ENCODE measurements at places on chromosomes 11 and 22. TPM values are rescaled to one million over a fixed set of nuclear protein-coding genes. Genes with fewer than 3 reads are reported as not detected.

GRCh38 chr11:116600930-116601329, 171.9 kb downstream of the BUD13 start:
- no peaks in the 10 kb centered on the region for H3K27me3 ChIP-seq
- DNase-seq, result peak; percentile 11
- H3K4me1 ChIP-seq, result no peaks in the 10 kb centered on the region
- H3K27ac ChIP-seq, result no peak overlapping the region

DNA sequence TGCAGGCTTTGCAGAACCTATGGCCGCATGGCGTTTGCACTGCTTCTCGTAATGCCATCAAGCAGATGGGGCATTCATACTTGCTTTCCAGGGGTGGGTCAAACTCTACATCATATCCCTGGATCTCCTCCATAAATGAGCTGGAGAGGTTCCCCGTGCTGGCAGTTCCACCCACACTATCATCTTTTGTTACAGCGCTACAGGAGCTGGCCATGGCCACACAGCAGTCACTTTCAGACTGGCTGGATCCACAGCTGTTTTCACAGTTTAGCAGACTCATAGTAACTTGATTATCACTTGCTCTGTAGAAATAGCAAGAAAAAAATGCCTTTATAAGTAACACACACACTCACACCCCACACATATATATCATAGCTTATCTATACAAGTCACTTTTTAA, 8.8 kb downstream of the TRAF6 start:
- peak overlapping the region; percentile 49 for H3K27ac ChIP-seq
- DNase-seq, result no peak
- H3K36me3 ChIP-seq, result peaks cover 9% of the 10 kb centered on the region
- no peaks in the 10 kb centered on the region for H3K27me3 ChIP-seq
- no peak overlapping the region for H3K4me3 ChIP-seq
- no peaks in the 10 kb centered on the region for H3K4me1 ChIP-seq

GRCh38 chr11:14119357-14119756, 156.8 kb downstream of the SPON1 start:
- DNase-seq, result no peak
- no peak overlapping the region for H3K27ac ChIP-seq
- peaks cover 14% of the 10 kb centered on the region for H3K4me1 ChIP-seq
- no peak overlapping the region for H3K4me3 ChIP-seq
- no peaks in the 10 kb centered on the region for H3K27me3 ChIP-seq

DNA sequence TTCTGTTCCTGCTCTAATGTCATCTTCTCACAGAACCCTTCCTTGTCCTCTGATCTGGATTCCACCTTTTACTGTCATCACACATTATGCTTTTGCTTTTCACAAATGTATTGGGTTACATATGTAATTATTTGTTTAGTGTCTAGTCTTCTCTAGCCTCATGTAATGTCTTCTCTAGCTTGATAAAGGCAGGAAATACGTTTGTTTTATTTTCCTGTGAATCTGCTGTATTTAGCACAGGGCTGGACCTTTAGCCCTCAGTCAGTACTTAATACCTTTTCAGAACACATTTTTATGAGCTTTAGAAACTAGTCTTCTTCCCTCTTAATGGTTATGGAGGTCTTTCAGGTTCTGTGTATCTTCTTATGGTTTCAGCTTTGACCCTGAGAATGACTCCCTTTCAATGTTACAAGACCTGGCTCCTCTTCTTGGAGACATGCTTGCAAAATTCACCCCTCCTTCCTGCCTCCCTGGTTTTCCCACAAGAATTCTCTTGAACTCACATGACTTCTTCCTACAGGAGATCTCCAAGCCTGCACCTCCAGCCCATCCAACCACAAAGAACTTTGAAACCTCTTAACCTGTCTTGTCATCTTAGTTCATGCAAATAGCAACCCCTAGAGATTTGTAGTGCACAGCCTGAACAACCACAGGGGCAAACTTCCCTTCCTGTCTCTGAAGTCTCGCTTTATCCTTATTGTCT, 132.7 kb upstream of the DDI1 start:
- no peak overlapping the region for H3K27ac ChIP-seq
- H3K4me3 ChIP-seq, result no peak overlapping the region
- no peaks in the 10 kb centered on the region for H3K27me3 ChIP-seq
- DNase-seq, result no peak
- H3K36me3 ChIP-seq, result no peaks in the 10 kb centered on the region
- H3K4me1 ChIP-seq, result no peaks in the 10 kb centered on the region

GRCh38 chr11:128678024-128678423, 15.8 kb upstream of the FLI1 start:
- no peaks in the 10 kb centered on the region for H3K27me3 ChIP-seq
- no peak for DNase-seq
- no peak overlapping the region for H3K4me3 ChIP-seq

- peaks cover 24% of the 10 kb centered on the region for H3K36me3 ChIP-seq
- no peak for DNase-seq
- H3K27me3 ChIP-seq, result no peaks in the 10 kb centered on the region
- no peak overlapping the region for H3K27ac ChIP-seq
- H3K4me1 ChIP-seq, result no peaks in the 10 kb centered on the region
- H3K4me3 ChIP-seq, result no peak overlapping the region
Observed at GRCh38 chr22:27844256-27844655, 42.7 kb upstream of the MN1 start.

- peaks cover 4% of the 10 kb centered on the region for H3K27me3 ChIP-seq
- no peaks in the 10 kb centered on the region for H3K4me1 ChIP-seq
- H3K36me3 ChIP-seq, result no peaks in the 10 kb centered on the region
- no peak overlapping the region for H3K4me3 ChIP-seq
Observed at GRCh38 chr11:19474954-19475721, 234.4 kb upstream of the E2F8 start.

DNA sequence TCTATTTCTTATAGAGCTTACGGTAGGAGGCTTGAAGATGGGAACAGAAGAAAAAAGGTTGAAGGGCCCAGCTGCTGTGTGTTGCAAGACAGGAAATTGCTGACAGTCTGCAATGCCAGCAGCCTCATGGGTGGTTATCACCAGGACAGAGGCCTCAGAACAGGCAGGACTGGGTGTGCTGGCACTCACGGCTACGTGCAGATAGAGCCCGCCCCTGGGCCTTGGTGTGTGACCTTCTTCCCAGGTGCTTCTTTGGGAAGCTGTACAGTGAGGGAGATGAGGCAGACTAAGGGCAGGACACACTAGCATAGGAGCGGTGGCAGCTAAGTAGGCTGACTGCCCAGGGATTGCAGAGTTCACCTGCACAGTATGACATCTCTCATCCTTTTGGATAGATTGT, 12.6 kb downstream of the PRAME start:
- no peak overlapping the region for H3K4me3 ChIP-seq
- H3K27ac ChIP-seq, result no peak overlapping the region
- no peaks in the 10 kb centered on the region for H3K36me3 ChIP-seq
- H3K4me1 ChIP-seq, result no peaks in the 10 kb centered on the region
- H3K27me3 ChIP-seq, result no peaks in the 10 kb centered on the region
- DNase-seq, result no peak

DNA sequence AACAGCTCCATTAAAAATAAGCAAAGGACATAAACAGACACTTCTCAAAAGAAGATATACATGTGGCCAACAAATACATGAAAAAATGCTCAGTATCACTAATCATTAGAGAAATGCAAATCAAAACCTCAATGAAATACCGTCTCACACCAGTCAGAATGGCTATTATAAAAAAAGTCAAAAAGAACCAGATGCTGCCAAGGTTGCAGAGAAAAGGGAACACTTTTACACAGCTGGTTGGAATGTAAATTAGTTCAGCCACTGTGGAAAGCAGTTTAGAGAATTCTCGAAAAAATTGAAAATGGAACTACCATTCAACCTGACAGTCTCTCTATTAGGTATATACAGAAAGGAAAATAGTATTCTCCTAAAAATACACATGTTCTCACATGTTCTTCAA, 102.4 kb upstream of the FIBIN start:
- no peak overlapping the region for H3K27ac ChIP-seq
- no peak for DNase-seq
- H3K4me3 ChIP-seq, result no peak overlapping the region
- H3K4me1 ChIP-seq, result no peaks in the 10 kb centered on the region
- H3K36me3 ChIP-seq, result no peaks in the 10 kb centered on the region

DNA sequence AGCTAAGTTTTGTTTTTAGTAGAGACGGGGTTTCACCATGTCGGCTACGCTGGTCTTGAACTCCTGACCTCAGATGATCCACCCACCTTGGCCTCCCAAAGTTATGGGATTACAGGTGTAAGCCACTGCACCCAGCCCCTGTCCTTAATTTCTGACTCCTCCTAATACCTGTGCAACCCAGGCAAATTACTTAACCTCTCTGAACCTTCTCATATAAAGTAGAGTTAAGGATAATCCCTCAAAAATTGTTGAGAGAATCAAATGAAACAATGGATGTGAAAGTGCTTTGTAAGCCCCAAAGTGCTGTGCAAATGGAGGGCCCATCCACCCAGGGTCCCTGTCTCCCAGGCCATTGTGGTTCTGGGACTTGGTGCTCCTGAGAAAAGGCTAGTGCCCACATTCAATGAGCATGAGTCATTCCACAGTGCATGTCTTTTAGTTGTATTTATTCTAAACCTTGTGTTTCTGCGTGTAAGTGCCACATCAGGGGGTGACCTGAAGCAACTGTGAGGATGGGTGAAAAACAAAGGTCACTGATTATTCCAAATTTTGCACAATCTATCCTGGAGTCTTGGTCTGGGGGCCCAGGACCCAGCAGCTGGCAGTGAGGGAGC, 61.4 kb upstream of the PTPRJ start:
- H3K27ac ChIP-seq, result peak overlapping the region; percentile 70
- H3K36me3 ChIP-seq, result no peaks in the 10 kb centered on the region
- H3K4me1 ChIP-seq, result peaks cover 28% of the 10 kb centered on the region
- no peak overlapping the region for H3K4me3 ChIP-seq
- no peak for DNase-seq
- H3K27me3 ChIP-seq, result no peaks in the 10 kb centered on the region

GRCh38 chr11:24754406-24754805, 257.6 kb downstream of the LUZP2 start:
- H3K4me3 ChIP-seq, result no peak overlapping the region
- no peaks in the 10 kb centered on the region for H3K4me1 ChIP-seq
- H3K27ac ChIP-seq, result no peak overlapping the region
- DNase-seq, result no peak
- H3K27me3 ChIP-seq, result no peaks in the 10 kb centered on the region

GRCh38 chr11:29780756-29781155, 236.1 kb downstream of the KCNA4 start:
- no peak overlapping the region for H3K27ac ChIP-seq
- DNase-seq, result no peak
- H3K36me3 ChIP-seq, result no peaks in the 10 kb centered on the region
- H3K27me3 ChIP-seq, result no peaks in the 10 kb centered on the region

DNA sequence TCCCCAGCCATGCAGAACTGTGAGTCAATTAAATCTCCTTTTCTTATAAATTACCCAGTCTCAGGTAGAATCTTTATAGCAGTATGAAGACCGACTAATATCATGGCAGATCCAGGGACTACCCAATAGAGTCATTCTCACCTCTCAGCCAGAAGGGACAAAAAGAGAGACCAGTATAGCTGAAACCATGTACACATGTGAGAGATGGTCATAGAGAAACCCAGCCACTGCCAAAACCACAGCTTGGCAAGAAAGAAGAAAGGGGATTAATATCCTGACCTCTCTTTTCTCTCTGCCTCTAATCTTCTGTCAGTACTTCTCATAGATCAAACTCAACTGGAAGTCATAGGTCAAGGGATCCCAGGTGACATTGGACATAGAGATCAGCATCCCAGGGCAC, 109.8 kb downstream of the CCDC34 start:
- no peak overlapping the region for H3K27ac ChIP-seq
- no peaks in the 10 kb centered on the region for H3K36me3 ChIP-seq
- no peak overlapping the region for H3K4me3 ChIP-seq
- no peak for DNase-seq
- H3K27me3 ChIP-seq, result no peaks in the 10 kb centered on the region

DNA sequence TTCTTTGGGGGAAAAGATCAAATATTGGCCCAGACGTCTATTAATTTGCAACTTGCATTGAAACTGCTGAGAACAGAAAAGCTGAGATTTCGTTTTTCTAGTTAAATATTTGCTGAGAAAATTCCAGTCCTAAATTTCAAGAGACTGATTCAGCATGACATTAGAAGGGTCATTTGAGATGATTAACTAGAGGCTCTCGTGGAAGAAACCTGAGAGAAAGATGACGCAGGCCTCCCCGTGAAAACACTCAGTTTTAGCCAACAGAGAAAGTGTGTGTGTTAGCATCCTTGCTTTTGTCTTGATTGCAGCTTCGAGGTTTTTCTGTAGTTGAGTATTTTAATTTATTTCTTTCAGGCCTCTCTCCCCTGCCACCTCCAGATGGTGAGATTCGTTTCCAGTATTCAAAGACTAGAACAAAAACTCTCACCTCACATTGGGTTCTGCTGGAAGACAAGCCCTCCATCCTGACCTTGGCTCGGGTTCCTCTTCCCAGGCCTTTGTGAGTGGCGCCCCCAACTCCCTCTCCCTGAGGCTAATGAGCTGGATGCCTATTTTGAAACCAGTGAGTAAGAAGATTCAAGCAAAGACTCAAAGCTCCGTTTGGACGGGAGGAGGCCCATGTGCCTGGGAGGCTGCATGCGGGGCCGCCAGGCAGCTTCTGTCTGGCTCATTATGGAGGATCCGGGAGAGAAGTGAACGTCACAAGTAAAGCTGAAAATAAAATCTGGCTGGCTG, 52.4 kb downstream of the CELSR1 start:
- no peak overlapping the region for H3K4me3 ChIP-seq
- no peaks in the 10 kb centered on the region for H3K4me1 ChIP-seq
- no peak for DNase-seq
- H3K36me3 ChIP-seq, result no peaks in the 10 kb centered on the region
- no peak overlapping the region for H3K27ac ChIP-seq
- no peaks in the 10 kb centered on the region for H3K27me3 ChIP-seq

DNA sequence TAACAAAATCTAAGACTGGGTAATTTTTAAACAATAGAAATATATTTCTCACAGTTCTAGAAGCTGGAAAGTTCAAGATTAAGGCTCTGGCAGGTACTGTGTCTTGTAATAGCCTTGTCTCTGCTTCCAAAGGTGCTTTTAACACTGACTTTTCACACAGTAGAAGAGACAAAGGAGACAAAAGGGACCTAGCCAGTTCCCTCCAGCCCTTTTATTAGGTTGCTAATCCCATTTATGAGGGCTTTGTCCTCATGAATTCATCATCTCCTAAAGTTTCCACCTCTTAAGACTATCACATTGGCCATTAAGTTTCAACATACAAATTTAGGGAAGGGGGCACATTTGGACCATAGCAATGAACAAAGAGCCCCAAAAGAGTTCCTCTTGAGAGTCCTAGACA, 40.7 kb downstream of the FAM181B start:
- H3K4me1 ChIP-seq, result no peaks in the 10 kb centered on the region
- no peak for DNase-seq
- no peak overlapping the region for H3K4me3 ChIP-seq
- no peak overlapping the region for H3K27ac ChIP-seq

- peak overlapping the region; percentile 33 for H3K27ac ChIP-seq
- no peak overlapping the region for H3K4me3 ChIP-seq
- H3K4me1 ChIP-seq, result peaks cover 79% of the 10 kb centered on the region
- H3K27me3 ChIP-seq, result no peaks in the 10 kb centered on the region
- DNase-seq, result no peak
- H3K36me3 ChIP-seq, result no peaks in the 10 kb centered on the region
Observed at GRCh38 chr11:68331338-68331947, 19.1 kb downstream of the LRP5 start.

INSC gene
- 3.9 TPM for total RNA-seq

OR8D1 gene
- total RNA-seq, result not detected

GUCY1A2 gene
- 2.8 TPM for total RNA-seq

MMP12 gene
- total RNA-seq, result not detected

CLMP gene
- 104 TPM for total RNA-seq

TMA7B gene
- total RNA-seq, result not detected

NAALADL1 gene
- 29.9 TPM for total RNA-seq

PANX3 gene
- not detected for total RNA-seq

FAM181B gene
- total RNA-seq, result 1.4 TPM

RDX gene
- total RNA-seq, result 64.1 TPM

TYR gene
- total RNA-seq, result not detected

TSPAN18 gene
- total RNA-seq, result 23.9 TPM
